RWPE2 (cell line): ENCODE measurements at places on chromosomes 2 and 18.

DNA sequence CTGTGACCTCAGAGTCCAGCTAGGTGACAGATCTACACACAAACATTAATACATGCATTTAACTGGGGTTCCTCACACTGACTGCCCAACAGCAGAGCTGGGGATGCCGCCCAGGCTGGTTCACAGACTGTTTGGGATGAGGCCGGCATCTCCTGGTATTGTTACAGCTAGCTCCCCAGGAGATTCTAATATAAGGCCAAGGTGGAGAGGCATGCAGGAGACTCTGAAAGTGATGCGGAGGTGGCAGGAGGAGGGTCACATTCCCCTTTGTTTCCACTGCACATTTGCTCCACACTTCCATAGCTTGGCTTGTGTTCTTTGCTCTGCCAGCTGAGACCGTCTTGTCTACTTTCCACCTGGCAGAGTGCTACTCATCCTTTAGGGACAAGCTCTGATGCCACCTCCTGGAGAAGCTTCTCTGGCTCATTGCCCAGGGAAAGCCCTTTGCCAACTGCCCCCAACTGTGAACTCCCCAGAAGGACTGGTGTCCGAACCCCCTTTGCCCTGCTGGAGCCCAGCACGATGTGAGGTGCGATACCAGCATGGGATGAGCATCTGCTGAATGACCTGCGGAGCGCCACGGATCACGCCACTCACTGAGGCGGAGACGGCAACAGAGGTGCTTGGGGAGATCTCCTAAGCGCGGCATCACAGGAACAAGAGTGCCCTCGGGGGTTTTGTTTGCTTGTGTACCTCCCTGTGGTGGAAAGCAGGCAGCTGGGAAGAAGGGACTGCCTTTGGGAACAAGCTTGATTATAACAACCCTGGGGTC lies 88.8 kb downstream of the UXS1 start:
- no peaks in the 10 kb centered on the region for H3K27me3 ChIP-seq
- DNase-seq: no peak
- no peak overlapping the region for H3K4me3 ChIP-seq
- no peaks in the 10 kb centered on the region for H3K4me1 ChIP-seq
- H3K36me3 ChIP-seq: no peaks in the 10 kb centered on the region

- peak overlapping the region; percentile 48 for H3K27ac ChIP-seq
- H3K36me3 ChIP-seq: peaks cover 46% of the 10 kb centered on the region
- no peak for DNase-seq
- no peak overlapping the region for H3K4me3 ChIP-seq
- H3K4me1 ChIP-seq: peaks cover 82% of the 10 kb centered on the region
Measured at GRCh38 chr2:222887124-222887523, 26.3 kb downstream of the ACSL3 start.

DNA sequence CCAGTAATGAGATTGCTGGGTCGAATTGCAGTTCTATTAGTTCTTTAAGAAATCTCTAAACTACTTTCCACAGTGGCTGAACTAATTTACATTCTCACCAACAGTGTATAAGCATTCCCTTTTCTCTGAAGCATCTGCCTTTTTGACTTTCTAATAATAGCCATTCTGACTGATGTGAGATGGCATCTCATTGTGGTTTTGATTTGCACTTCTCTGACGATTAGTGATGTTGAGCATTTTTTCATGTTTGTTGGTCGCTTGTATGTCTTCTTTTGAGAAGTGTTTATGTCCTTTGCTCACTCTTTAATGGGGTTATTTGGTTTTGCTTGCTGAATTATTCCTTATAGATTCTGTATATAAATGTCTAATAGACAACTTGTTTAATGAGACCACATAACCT lies 69.6 kb upstream of the UGP2 start:
- H3K27me3 ChIP-seq: no peaks in the 10 kb centered on the region
- H3K36me3 ChIP-seq: no peaks in the 10 kb centered on the region
- H3K27ac ChIP-seq: no peak overlapping the region
- no peaks in the 10 kb centered on the region for H3K4me1 ChIP-seq
- no peak for DNase-seq

GRCh38 chr18:69954719-69955480 lies 7.2 kb upstream of the CD226 start:
- no peak overlapping the region for H3K4me3 ChIP-seq
- H3K27ac ChIP-seq: no peak overlapping the region
- H3K36me3 ChIP-seq: no peaks in the 10 kb centered on the region

- no peak overlapping the region for H3K27ac ChIP-seq
- no peak for DNase-seq
- no peak overlapping the region for H3K4me3 ChIP-seq
- H3K36me3 ChIP-seq: no peaks in the 10 kb centered on the region
- no peaks in the 10 kb centered on the region for H3K4me1 ChIP-seq
- no peaks in the 10 kb centered on the region for H3K27me3 ChIP-seq
Measured at GRCh38 chr2:234098681-234099080, 48.2 kb downstream of the SPP2 start.

DNA sequence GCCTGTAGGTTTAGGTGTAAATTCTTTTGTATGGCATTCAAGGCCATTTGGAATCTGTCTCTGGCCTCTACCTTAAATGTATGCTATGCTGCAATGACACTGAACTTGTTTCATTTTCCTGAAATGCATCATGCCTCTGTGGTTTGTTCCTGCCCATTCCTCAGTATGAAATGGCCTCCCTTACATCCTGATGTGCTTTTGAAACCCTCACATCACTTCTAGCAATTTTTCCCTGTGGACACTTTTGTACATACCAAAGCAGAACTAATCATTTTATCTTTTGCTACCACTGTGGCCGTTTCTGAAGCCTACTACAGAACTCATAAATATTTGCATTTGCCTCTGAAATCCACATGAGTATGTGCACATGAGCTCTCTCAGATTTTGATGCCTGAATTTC lies 557.2 kb downstream of the ERBB4 start:
- no peak overlapping the region for H3K27ac ChIP-seq
- H3K27me3 ChIP-seq: no peaks in the 10 kb centered on the region
- H3K36me3 ChIP-seq: no peaks in the 10 kb centered on the region
- H3K4me1 ChIP-seq: no peaks in the 10 kb centered on the region
- no peak for DNase-seq
- no peak overlapping the region for H3K4me3 ChIP-seq

GRCh38 chr2:1707771-1708418 lies 36.4 kb downstream of the PXDN start:
- H3K4me1 ChIP-seq: peaks cover 29% of the 10 kb centered on the region
- H3K4me3 ChIP-seq: no peak overlapping the region
- DNase-seq: peak; percentile 95
- H3K27me3 ChIP-seq: no peaks in the 10 kb centered on the region

- H3K27ac ChIP-seq: peak overlapping the region; percentile 38
- no peaks in the 10 kb centered on the region for H3K36me3 ChIP-seq
- H3K27me3 ChIP-seq: no peaks in the 10 kb centered on the region
- H3K4me1 ChIP-seq: peaks cover 40% of the 10 kb centered on the region
- H3K4me3 ChIP-seq: no peak overlapping the region
- no peak for DNase-seq
Measured at GRCh38 chr2:33215299-33215698, 261.1 kb upstream of the RASGRP3 start.

GRCh38 chr2:231530099-231531011 lies at the start of gene NMUR1:
Gene NMUR1, minus strand, starts transcription at chr2:231530445. Its CDS starts 84 bp downstream, at chr2:231530361.
- peaks cover 19% of the 10 kb centered on the region for H3K27me3 ChIP-seq
- H3K4me3 ChIP-seq: peak within 1 kb of the TSS; percentile 20

GRCh38 chr2:151410485-151410834 lies 758 bp downstream of the RIF1 start:
- H3K27ac ChIP-seq: peak overlapping the region; percentile 73
- H3K4me3 ChIP-seq: peak overlapping the region; percentile 67
- DNase-seq: no peak
- peaks cover 44% of the 10 kb centered on the region for H3K36me3 ChIP-seq
- no peaks in the 10 kb centered on the region for H3K27me3 ChIP-seq
- peaks cover 7% of the 10 kb centered on the region for H3K4me1 ChIP-seq

DNA sequence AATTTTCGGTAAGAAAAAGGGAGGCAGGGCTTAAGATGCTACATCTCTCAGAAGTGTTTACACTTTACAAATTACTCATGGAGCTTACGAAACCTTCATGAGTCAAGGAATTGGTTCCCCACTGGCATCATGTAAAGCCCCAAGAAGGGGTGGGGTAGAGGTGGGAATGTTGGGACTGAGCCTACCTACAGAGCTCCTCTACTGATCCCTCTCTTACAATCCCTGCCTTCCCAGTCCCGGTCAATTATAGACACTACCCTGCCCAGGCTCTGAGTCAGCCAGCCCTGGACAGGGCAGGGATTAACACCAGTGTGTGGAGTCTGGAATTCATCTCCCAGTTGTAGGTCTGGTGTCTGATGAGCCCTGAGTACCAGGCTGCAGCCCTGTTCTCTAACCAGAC lies 248.9 kb downstream of the PAX3 start:
- DNase-seq: no peak
- H3K4me1 ChIP-seq: no peaks in the 10 kb centered on the region
- peaks cover 27% of the 10 kb centered on the region for H3K27me3 ChIP-seq
- no peaks in the 10 kb centered on the region for H3K36me3 ChIP-seq
- no peak overlapping the region for H3K4me3 ChIP-seq
- no peak overlapping the region for H3K27ac ChIP-seq

DNA sequence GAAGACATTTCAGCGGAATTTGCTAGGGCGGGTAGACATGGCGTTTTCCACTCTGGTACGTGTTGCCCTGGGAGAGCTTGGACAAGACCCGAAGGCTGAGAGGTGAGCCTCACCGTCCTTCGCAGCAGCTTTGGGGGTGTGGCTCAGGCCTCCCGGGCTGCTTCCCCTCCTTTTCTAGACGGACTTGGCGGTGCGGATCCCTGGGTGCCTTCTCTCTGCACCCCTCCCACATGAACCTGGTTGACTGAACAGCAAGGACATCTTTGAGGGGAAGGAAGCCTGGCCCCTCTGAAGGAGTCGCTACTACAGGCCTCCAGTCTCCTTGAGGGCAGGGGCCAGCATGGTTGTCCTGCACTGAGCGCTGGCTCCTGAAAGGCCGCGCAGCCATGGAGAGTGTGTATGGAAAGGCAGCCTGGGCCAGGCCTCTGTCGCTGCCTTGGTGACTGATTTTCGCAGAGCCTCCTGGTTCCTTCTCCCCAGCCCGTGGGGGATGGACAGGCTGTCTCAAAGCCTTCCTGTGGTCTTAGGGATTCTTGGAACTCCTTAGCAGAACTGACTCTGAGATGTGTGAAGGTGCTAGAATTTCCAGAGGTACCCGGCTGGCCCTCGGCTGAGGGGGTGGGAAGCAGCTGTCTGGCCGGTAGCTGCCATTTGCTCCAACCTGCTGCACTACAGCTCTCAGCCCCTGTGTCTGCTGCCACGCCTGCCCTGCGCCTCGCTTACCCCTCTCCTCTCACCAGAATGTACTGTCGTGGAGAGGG lies 9.9 kb downstream of the CNNM4 start:
- H3K4me1 ChIP-seq: peaks cover 7% of the 10 kb centered on the region
- no peak overlapping the region for H3K27ac ChIP-seq
- no peaks in the 10 kb centered on the region for H3K36me3 ChIP-seq
- no peak overlapping the region for H3K4me3 ChIP-seq
- no peaks in the 10 kb centered on the region for H3K27me3 ChIP-seq

- no peak for DNase-seq
- no peaks in the 10 kb centered on the region for H3K4me1 ChIP-seq
Measured at GRCh38 chr2:30393510-30393909, 53.5 kb upstream of the LCLAT1 start.

DNA sequence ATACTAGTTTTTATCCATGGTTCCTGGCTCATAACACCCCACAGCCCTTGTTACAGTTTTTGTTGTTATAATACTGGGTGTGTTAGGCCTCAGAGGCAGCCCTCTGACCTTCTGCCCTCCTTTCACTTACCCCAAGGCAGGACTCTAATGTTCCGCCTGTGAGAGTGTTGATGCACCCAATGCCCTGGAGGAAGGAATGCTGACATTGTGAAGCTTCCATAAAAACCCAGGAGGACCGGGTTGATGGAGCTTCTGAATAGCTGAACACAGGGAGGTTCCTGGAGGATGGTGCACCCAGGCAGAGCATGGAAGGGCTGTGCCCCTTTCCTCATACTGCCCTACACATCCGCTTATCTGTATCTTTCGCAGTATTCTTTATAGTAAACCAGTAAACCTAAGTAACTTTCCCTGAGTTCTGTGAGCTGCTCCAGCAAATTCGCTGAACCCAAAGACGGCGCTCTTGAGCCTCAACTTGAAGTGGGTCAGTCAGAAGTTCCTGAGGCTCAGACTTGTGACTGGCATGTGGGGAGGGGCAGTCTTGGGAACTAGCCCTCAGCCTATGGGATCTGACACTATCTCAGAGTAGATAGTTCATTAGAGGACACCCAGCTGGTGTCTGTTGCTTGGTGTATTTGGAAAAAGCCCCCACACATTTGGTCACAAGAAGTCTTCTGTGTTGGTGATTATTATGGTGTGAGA lies 10.4 kb downstream of the STON1 start:
- DNase-seq: no peak
- no peaks in the 10 kb centered on the region for H3K4me1 ChIP-seq
- H3K36me3 ChIP-seq: no peaks in the 10 kb centered on the region
- H3K27ac ChIP-seq: no peak overlapping the region

GRCh38 chr2:206562375-206562774 lies 79.9 kb upstream of the FAM237A start:
- H3K27ac ChIP-seq: no peak overlapping the region
- H3K36me3 ChIP-seq: no peaks in the 10 kb centered on the region
- no peaks in the 10 kb centered on the region for H3K4me1 ChIP-seq
- no peak overlapping the region for H3K4me3 ChIP-seq
- H3K27me3 ChIP-seq: no peaks in the 10 kb centered on the region

GRCh38 chr2:156562124-156562523 lies 125.9 kb downstream of the GPD2 start:
- no peak overlapping the region for H3K27ac ChIP-seq
- no peaks in the 10 kb centered on the region for H3K27me3 ChIP-seq
- no peak overlapping the region for H3K4me3 ChIP-seq
- peaks cover 25% of the 10 kb centered on the region for H3K36me3 ChIP-seq
- H3K4me1 ChIP-seq: no peaks in the 10 kb centered on the region
- DNase-seq: no peak

- no peak overlapping the region for H3K4me3 ChIP-seq
- no peaks in the 10 kb centered on the region for H3K27me3 ChIP-seq
- no peak for DNase-seq
- H3K4me1 ChIP-seq: no peaks in the 10 kb centered on the region
- H3K36me3 ChIP-seq: no peaks in the 10 kb centered on the region
Measured at GRCh38 chr2:21310493-21310892, 186.7 kb downstream of the TDRD15 start.

- H3K27me3 ChIP-seq: no peaks in the 10 kb centered on the region
- no peaks in the 10 kb centered on the region for H3K36me3 ChIP-seq
- H3K4me3 ChIP-seq: no peak overlapping the region
- peaks cover 4% of the 10 kb centered on the region for H3K4me1 ChIP-seq
Measured at GRCh38 chr2:27298391-27299080, 9.7 kb downstream of the UCN start.

GRCh38 chr2:95305380-95306061 lies 8.4 kb downstream of the KCNIP3 start:
- H3K4me1 ChIP-seq: no peaks in the 10 kb centered on the region
- H3K27me3 ChIP-seq: no peaks in the 10 kb centered on the region
- DNase-seq: no peak
- no peak overlapping the region for H3K27ac ChIP-seq
- H3K4me3 ChIP-seq: no peak overlapping the region

DNA sequence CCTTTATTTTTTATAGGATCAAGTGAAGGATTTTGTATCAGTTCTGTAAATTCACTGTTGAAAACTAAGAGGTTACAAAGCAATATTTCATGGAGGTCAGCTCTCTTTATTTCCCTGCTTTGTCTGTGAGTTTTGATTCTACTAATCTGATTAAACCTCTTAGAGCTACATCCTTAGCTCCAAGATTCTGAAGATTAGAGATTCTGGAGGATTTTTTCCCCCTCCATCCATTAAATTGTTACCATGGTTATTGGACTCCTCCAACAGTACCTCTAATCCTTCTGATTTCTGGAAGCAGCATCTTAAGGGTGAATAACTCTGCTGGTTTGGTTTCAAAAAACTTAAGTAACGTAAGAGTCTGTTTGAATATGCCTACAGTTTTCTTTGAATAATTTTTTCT lies 110.0 kb downstream of the TANC1 start:
- H3K27me3 ChIP-seq: no peaks in the 10 kb centered on the region
- peaks cover 12% of the 10 kb centered on the region for H3K36me3 ChIP-seq
- no peak overlapping the region for H3K27ac ChIP-seq
- no peak for DNase-seq
- no peak overlapping the region for H3K4me3 ChIP-seq
- peaks cover 32% of the 10 kb centered on the region for H3K4me1 ChIP-seq
